ENCODE measurements at places on chromosomes 7 and 10.

GRCh38 chr10:63542835-63543575 lies 21.8 kb downstream of the REEP3 start:
- DNase-seq, result no peak

DNA sequence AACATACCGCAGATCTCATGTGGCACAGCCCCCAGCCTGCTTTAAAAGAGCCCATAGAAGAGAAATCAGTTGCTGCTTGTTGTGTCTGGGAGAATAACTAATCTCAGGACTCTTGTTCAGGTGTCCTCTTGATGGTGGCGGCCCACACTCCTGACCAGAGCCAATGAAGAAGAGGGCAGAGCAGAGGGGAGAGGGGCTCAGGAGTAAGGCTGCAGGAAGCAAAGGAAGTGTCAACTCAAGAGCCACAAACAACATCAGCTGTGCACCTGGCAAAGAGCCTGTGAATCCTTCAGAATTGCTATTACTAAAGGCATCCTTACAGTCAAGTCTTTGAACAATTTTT lies 59.8 kb upstream of the PTN start:
- peak; percentile 33 for DNase-seq

GRCh38 chr10:28982974-28983373 lies 305.7 kb downstream of the BAMBI start:
- no peak for DNase-seq

DNA sequence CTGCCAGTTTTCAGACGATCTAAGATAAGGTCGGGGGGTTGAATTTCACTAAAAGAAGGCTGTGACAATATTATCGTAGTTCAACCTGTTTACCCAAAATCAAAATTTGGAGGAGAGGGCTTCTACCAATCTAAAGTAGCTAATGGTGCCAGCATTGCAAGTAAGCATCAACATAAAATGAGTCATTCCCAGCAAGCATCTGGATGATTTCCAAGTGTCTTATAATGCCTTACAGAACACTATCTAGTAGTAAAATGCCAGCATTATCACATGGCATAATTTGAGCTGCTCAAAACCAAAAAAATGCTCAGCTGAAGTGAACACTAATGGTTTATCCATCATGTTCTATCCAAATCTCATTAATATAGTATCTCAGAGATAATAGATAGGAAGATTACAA lies 1193.9 kb downstream of the DNAJB9 start:
- no peak for DNase-seq

- no peak for DNase-seq
These were observed 138.7 kb downstream of the SLC25A13 start for GRCh38 chr7:96183163-96183670.

Data from retina (tissue), 1 donor.